ENCODE measurements at places on chromosomes 1 and 21. TPM values are rescaled to one million over a fixed set of nuclear protein-coding genes. Genes with fewer than 3 reads are reported as not detected.

DNA sequence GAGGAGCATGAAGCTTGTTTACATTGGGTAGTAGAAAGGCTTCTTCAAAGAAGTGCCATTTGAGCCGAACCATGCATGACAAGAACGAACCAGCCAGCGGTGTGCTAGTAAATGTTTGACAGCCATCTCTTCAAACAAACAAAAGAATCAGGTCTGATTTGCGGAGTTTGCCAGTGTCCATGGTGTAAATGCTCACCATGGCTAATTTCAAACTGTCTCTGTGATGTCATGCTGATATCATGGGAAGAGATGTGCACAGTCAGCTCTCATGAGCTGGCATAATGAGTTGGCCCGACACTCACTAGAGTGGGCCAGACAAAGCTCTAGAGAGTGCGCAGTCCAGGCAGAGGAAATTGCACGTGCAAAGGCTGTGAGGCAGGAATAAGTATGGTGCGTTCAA, 101.1 kb downstream of the KAZN start:
- no peak for DNase-seq

DNA sequence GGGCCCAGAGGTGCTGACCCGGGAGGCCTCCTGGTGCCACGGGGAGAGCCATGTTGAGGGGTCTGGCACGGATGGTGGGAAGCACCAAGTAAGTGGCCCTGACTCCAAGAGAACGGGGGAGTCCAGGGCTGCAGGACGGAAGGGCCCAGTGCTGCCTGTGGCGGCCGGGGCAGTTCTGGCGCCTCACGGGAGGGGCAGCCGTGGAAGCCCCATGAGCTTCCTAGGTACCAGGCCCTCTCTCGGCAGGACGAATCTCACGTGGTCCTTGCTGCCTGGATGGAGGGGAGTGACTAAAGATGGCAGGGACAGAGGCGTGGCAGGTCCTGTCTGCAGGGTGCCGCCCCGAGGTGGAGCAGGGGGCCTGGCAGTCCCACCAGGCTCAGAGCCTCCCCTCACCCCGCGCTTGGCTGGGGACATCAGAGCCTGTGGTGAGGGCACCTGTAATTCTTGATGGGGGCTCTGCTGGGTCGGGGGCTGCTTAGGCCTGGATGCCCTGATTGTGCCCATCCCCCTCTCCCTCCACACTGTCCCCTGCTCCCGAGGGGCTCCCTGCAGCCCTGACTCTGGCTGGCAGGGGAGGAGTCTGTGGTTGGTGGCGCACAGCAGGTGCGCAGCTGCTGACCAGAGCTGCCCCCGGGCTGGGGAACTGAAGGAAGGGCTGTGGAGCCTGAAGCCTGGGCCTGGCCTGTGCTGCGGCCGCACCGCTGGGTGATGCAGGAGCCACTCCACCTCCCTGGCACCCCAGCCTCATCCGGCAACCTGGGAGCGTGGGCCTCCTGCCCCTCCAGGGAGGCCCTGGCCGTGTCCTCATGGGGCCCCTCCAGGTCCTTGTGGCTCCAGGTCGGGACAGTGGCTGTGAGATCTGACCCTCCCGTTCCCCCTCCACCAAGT, 31.4 kb downstream of the POFUT2 start:
- DNase-seq = no peak

DNA sequence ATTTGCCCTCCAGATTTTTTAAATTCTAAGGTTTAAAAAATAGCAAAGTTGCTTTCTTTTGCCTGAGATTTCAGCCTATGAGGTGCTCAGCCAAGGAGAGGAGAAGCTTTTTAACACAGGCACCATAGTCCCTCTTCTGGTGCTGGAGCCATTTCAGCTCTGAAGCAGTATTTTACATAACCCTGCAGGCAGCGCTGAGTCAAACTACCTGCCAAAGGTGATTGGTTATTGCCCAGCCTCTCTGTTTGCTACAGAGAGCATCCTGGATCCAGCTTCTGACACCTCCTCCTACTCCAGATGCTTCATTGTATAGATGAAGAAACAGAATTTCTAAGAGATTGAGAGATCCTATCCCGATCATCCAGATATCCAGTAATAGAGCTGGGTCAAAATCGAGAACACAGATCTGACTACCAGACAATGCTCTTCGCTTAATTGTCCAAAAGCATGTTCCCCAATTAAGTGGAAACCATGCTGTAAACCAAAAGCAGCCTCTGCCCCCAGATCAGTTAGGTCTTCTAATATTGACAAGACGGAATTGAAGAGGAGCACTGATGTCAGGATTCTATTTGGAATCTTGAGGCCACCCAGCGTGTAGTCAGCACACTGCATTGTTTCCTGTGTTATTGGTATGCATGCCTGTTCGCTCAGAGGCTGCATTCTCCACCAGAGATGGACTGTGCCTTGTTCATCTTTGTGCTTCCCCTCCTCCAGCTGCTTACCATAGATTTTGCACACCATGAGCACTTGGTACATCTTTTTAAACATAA, 22.1 kb downstream of the RGS8 start:
- no peak for DNase-seq

Gene FBXO42
- total RNA-seq = 8.0 TPM

DNA sequence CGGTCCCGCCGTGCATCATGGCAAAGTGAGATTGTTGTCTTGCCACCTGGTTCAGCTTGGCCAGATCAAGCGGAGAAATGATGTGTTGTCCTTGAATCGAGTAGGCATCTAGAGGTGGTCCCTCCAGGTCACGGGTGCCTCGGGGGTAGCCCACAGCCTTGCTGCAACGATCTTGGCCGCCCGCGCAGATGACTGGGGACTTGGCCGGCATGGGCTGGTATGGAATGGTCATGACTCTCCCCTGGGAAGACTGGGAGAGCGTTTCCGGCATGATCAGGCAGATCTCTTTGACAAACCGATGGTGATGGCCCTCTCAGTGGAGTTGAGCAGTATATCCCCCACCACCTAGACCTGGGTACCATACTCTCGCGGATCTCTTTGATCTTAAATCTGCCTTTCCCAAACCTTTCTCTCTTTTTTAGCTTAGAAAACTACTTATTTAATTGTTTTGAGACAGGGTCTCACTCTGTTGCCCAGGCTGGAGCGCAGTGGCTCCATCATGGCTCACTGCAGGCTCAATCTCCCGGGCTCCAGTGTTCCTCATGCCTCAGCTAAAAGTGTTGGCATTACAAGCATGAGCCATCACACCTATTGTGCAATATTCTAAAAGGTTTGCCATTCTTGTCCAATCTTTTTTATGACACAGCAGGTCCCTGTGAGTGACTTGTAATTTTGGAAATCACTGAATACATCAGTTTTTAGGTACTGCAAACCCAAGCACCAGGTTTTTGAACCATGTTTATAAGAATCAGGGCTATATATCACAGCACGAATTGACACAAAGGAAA, 9.4 kb upstream of the ELAPOR1 start:
- no peak for DNase-seq

GRCh38 chr1:166302989-166303758, 136.4 kb upstream of the FAM78B start:
- no peak for DNase-seq

Gene CFHR2
- 317 TPM for total RNA-seq

DNA sequence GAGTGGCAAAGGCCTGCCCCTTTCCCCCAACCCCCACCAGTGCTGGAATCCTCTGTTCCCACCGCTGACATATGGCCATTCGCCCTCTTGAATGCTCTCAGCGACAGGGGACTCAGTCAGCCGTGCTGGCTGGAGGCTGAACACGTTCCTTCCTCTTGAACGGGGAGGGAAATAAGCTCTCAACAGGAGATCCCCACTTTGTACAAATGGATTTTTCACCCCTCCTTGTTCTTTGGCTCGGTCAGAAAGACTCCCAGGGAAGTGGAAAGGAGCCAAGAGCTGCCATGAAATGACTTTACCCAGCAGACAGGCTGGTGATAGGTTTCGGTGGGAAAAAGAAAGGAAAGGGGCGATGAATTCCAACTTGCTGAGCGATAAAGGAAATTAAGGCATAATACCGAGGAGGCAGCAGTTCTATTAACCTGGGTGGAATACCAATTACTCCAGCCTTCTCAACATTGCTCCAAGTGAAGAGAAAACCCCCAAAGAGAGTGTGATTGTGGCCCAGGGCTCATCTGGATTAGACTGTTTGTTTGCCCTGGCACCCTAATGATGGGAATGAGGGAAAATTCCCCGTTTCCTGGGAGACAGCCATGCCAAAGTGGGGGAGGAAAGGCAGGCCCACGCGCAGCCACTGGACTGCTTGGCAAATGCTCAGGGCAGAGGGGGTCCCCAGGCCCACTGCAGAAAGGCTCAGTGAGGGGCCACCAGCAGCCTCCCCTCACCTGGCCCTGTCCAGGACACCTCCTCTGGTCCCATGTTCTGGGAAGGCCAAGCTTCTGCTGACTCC, 23.9 kb downstream of the LRP8 start:
- no peak for DNase-seq

GRCh38 chr1:22228505-22228911, 85.6 kb upstream of the WNT4 start:
- DNase-seq = no peak

Gene RNF186
- not detected for total RNA-seq

DNA sequence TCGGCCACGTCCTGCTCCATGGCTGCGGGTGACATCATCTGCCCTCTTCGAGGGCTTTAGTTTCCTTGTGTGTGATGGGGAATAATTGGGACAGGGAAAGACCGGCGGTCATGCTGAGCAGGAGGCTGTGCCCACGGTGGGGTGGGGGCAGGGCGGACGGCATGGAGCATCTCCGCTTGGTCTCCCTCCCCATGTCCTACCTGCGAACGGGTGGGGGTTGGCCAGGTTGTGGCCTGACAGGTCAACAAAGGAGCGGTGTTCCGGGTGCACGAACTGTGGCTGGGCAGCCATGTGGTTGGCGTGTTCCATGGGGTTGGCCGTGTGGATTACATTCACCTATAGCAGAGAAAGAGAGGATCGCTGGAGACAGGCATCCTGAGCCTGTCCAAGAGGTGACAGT, 80.0 kb downstream of the PIK3CD start:
- DNase-seq = no peak
